ENCODE measurements at places on chromosomes 2 and 18.

DNA sequence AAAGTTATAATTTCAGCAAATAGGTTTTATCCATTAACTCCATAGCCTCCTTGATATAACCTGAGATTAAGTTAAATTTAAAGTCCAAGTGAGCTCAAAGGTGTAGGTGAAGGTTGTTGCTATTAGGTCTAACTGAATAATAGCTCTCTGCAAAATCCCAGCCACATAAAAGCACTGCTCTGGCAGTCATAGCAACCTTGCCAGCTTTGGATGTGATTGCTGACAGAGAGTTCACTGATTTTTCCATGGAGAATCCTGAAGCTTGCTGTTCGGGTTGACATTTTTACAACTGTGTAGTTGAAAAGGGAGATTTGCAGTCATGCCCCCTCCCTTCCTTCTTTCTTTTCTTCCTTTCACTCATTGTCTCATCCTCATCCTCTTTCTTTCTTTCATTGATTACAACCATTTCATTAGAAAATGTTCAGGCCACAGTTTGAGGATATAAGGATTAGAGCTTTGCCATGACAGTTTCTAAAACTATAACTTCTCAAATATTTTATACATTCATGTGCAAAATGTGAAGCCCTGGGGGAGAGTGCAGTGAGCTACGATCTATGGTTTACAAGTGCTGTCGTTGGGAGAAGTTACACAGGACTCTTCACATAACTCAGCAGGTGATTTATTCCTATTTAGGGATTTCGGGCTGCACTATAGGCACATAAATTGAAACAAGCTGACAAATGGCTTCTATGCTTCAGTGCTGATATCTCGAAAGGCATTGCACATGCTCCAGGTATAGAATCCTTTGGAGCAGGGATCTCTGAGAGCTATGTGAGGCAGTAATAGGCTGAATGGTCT is 193.8 kb downstream of the LRRTM4 start:
- no peak for DNase-seq

DNA sequence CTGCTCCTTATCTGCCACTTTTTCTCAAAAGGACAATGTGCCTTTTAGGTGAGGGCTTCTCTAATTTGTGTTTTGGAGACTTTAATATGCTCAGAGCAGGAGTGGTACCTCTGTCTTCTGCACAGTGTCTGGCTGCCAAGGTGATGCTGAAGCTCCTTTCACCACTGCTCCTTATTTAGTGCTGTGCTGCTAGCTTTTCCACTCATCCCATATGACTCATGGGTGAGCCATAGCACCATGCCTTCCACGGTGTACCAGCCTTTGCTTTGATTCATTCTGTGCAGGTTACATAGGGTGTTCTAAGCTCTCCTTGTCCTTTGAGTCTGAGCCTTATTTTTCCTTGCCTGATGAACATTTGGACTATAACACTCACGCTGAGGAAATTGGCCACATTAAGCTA is 202.4 kb downstream of the ARL6IP6 start:
- DNase-seq, result peak; percentile 79

GRCh38 chr18:62790871-62791772 is 75.8 kb downstream of the PHLPP1 start:
- peak; percentile 65 for DNase-seq

GRCh38 chr2:29192526-29192925 is 77.3 kb downstream of the CLIP4 start:
- peak; percentile 62 for DNase-seq

GRCh38 chr18:31710826-31711225 is 26.4 kb upstream of the B4GALT6 start:
- no peak for DNase-seq

DNA sequence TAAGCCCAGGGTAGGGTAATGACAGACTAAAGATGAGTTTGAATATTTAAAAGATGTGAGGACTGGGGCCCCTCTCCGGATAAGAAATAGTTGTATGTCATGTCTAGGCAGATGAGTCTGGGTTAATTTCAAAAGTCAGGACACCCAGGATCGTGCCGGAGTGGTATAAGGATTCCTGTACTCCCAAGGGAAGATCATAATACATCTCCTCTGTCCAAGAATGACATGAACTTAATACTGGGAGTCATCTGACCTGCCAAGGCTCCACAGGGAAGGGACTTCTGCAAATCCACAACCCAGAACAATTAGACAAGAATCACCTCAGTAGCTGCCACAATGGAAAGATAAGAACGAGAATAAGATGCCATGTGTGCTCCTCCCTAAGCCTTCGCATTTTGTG is 17.1 kb downstream of the RPRM start:
- DNase-seq, result no peak

DNA sequence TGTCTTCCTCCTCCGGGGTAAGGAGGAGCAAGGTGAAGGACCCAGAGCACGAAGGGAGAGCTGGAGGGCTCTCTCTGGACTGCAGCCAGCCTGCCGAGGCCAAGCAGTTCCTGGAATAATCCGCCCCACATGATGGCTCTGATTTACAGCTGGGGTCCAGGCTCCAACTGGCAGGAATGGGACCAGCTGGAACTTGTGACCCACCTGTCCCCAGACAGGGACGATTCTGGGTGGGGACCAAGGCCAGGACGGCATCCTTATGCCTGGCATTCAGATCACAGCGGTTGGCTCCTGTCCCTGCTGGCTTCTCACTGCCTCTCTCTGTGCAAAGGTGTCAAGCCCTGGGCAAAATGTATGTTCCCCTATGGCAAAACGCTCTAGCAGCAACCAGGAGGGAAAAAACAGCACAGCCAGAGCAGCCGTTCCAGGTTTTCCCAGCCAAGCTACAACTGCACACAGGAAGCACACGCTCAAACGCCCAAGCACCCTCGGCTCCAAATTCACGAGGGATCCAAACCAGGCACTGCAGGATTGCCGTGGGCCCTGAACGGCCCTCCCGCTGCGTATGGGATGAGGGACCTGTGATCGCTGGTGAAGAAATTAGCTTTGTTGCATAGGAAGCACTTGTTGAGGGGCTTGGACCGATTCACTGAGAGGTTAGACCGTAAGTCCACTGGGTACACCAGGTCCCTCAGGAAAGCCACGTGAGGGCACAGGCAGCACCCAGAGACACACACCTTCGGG is 35.8 kb downstream of the FAM178B start:
- DNase-seq, result no peak

GRCh38 chr2:22902180-22902550 is 482.8 kb upstream of the KLHL29 start:
- DNase-seq, result no peak

- peak; percentile 79 for DNase-seq
Measured at GRCh38 chr18:76495006-76495370, at the start of gene ZNF516. TSS of gene ZNF516 (minus strand) at chr18:76495242. CDS start at chr18:76443054, 52,188 bp downstream.

GRCh38 chr2:240628808-240629618 is 3.7 kb downstream of the GPR35 start:
- no peak for DNase-seq

GRCh38 chr2:65128297-65129190 is 1.4 kb downstream of the RAB1A start:
- peak; percentile 82 for DNase-seq

- DNase-seq, result no peak
Measured at GRCh38 chr18:25240420-25240770, 111.6 kb downstream of the ZNF521 start.

GRCh38 chr2:165015052-165015642 is 59.8 kb upstream of the SLC38A11 start:
- DNase-seq, result peak; percentile 74

DNA sequence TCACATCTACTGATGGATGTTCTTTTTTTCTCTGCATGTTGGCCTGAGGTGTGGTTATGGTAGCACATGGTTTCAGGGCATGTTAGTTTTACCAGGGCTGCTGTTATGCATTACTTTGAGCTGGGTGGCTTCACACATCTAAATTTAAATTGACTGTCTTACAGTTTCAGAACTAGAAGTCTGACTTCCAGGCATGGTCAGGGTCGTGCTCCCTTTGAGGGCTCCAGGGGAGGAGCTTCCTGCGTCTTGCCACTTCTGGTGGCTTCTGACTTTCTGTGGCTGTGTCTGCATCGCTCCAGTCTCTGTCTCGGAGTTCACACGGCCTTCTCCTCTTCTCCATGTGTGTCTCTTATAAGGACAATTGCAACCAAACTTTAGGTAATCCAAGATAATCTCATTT is 143.9 kb downstream of the GALR1 start:
- no peak for DNase-seq

GRCh38 chr2:27255187-27255586 is 7.7 kb downstream of the SLC30A3 start:
- no peak for DNase-seq

GRCh38 chr2:215773728-215774127 is 239.6 kb downstream of the MREG start:
- DNase-seq, result peak; percentile 97

DNA sequence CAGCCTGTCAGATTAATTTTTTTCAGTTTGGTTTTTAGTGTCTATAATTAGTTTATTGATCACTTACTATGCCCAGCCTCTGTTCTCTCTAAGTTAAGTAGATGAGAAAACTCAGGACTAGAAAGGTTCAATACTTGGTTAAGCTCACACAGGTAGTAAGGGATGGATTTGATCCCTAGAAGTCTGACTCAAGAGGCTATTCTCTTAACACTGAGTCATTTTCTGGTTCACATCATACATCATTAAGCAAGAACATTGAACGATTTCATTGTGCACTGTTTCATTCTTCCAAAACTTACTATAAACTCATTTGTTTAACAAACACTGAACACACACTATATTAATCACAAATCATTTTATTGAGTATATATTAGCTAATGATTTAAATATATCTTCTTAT is 54.1 kb upstream of the SLC38A11 start:
- peak; percentile 60 for DNase-seq

- DNase-seq, result peak; percentile 70
Measured at GRCh38 chr2:64143169-64144056, 807 bp downstream of the PELI1 start.

- no peak for DNase-seq
Measured at GRCh38 chr2:190831941-190832340, 48.7 kb upstream of the GLS start.

- no peak for DNase-seq
Measured at GRCh38 chr2:56589194-56589593, 405.4 kb downstream of the CCDC85A start.

DNA sequence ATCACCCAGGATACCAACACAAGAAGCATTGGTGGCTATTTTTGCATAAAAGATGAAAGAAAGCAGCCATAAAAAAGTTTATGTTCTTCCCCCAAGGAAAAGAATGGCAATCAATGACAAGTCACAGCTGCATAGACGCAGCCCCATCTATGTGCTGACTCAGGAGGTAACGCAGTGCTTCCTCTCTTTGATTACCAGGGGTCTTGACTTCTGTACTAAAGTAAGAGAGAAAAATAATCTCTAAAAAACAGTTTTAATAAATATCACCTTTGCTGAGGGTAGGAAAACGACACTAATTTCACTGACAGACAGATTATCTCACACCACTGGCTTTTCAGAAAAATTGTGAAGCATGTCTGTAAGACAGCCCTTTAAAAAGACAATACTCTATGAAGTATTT is 33.9 kb upstream of the EVA1A start:
- DNase-seq, result no peak

DNA sequence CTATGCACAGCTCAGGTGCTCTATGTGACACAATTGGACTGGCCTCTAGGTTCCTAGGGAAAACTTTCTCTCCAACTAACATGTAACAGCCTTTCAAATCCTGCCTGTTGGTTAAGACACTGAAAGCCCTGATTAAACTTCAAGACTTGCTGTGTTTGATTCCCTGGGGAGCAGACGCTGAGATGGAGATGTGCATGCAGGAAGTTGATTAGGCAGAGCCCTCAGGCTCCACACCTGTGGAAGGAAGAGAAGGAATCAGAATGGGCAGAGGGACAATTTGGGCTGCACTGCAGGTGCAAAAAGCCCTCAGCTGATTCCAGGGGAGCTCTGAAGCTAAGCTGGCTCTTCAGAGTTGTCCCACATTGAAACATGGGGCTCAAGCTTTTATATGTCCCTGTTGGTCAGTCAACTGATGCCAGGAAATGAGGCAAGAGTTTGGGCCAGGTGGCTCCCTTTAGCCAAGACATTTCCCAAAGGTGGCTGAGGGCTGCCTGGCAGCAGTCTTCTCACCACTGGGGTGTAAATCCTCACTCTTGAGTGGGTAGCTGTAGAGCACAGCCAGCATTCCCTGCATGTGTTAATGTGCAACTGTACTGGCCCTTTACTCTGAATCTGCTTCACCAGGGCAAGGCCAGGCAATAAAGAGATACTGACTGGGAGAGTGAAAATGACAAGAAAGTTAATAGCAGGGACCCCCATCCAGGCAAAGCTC is 199.5 kb upstream of the DDX18 start:
- DNase-seq, result no peak

DNA sequence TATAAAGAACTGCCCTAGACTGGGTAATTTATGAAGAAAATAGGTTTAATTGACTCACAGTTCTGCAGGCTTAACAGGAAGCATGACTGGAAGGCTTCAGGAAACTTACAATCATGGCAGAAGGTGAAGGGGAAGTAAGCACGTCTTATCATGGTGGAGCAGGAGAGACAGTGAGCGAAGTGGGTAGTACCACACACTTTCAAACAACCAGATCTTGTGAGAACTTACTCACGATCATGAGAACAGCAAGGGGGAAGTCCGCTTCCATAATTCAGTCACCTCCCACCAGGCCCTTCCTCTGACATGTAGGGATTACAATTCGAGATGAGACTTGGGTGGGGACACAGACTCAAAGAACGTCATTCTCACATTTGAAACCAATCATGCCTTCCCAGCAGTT is 260.1 kb upstream of the FAM98A start:
- DNase-seq, result no peak

DNA sequence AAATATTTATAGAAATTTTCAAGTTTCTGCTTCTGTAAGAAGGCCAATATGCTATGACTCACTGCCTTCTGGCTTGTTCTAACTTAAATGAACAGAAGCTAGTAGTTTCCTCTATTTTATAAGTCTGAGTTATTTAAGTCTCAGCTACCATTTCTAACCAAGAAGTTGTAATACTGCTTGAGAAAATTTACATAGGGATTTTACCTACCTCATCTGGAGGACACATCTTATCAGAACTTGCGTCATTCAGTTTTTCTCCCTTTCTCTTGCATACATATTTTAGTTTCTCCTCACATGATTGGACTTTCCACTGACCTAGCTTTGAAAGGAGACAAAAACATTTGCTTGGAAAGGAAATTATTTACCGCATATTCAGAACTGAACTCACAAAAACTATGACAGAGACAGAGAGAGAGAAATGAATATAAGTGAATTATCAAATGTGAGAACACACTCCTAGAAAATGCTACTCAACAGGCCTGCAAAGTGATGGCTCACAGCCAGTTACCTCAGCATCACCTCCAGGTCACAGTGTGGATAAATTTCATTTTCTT is 81.1 kb upstream of the CD302 start:
- DNase-seq, result peak; percentile 73

- DNase-seq, result no peak
Measured at GRCh38 chr2:121664086-121664485, 14.8 kb upstream of the CLASP1 start.

DNA sequence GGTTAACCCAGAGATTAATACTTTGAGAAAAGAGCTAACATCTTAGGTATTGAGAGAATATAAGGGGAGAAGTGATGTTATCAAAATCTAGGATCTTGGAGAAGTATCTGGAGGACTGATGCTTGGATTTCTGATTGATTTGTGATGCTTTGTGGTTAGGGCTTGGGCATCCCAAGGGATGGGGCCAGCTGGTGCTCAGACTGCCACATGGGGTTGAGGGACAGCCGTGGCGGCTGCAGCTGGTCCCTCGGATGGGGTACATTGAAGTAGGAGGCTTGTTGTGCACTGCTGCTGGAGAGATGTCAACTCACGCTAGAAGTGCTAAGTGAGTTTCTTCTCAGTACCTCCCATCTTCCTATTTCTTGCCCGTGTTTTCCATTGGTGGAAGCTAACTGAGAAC is 22.4 kb downstream of the HRH4 start:
- no peak for DNase-seq
